Stimulated activated CD4-positive, alpha-beta T cell treated with anti-CD3 and anti-CD28 coated beads, Interleukin-2, amount 100 ng/mL, for 24 hours (primary cell): ENCODE measurements at places on chromosomes 2 and 18.
A peak's percentile ranks its signal among the peaks of the same experiment; 100 is the strongest.

GRCh38 chr2:168552450-168552856, 96.4 kb downstream of the CERS6 start:
- no peak for DNase-seq

DNA sequence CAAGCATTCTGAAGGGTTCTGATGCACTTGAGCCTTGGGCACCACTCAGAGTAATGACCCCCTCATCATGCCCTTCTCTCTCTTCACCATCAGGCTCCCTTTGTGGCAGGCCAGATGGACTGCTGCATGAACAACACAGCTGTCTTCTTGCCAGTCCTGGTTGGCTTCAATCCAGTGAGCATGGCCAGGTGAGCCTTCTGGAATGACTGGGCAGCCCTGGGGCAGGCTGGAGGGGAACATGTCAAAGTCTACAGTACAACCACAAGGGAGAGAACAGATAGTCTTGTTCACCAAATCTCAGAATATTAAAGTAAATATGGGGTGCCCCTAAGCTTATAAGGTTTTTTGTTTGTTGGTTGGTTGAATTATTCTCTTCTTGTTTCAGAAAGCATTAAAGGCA, 4.4 kb downstream of the GCKR start:
- DNase-seq, result no peak

- peak; percentile 17 for DNase-seq
Measured at GRCh38 chr2:151638191-151638933, 95.9 kb downstream of the NEB start.

DNA sequence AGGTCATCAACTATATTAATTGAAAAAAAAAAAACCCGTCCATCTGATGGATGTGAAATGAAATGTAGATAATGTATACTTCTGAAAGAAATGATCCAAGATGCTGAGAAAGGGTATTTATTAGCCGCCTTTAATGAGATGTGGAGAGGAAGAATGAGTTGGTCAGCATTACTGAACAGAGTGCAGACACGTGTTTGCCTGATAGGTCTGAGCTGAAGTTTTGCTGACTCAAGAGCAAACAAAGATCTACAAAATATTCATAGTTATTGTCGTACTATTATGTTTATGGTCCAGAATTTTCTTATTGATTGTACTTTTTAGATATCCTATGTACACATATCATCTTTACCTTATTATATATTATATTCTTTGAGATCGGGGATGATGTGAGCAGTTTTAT, 235.3 kb downstream of the RDH14 start:
- DNase-seq, result no peak

- no peak for DNase-seq
Measured at GRCh38 chr2:229009816-229010215, 261.3 kb downstream of the PID1 start.

DNA sequence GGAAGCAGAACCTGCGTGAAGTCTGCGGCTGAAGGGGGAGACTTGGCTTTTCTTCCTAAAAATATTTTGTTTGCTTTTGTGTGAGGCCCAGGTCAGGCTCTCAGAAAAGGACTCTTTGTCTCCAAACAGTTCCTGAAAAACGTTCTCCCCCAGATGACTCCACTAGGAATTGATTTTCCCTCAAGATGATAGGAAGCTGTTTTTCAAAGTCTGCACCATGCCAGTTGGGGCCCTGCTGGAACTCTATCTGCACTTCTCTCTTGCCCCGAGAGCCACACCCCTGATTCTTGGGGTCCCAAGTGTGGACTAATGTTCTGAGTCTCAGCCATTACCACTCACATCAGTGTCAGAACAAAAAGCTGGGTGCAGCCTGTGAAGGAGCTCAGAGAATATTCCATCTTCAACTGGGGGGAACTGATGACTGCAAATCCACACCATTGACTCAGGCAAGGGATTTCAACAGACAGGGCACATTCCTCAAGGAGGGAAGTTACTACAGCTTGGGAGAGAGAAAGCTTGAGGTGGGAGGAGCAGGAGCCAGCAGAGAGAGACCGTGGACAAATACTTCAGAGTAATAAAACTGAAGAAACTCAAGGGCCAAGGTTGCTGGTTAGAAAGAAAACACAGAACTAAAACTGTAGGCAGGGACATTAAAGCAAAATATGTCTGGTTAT, 768.3 kb downstream of the RNF144A start:
- DNase-seq, result no peak

GRCh38 chr18:79905993-79906392, 45.5 kb downstream of the SLC66A2 start:
- no peak for DNase-seq

GRCh38 chr18:72726201-72726600, 141.6 kb downstream of the NETO1 start:
- no peak for DNase-seq

DNA sequence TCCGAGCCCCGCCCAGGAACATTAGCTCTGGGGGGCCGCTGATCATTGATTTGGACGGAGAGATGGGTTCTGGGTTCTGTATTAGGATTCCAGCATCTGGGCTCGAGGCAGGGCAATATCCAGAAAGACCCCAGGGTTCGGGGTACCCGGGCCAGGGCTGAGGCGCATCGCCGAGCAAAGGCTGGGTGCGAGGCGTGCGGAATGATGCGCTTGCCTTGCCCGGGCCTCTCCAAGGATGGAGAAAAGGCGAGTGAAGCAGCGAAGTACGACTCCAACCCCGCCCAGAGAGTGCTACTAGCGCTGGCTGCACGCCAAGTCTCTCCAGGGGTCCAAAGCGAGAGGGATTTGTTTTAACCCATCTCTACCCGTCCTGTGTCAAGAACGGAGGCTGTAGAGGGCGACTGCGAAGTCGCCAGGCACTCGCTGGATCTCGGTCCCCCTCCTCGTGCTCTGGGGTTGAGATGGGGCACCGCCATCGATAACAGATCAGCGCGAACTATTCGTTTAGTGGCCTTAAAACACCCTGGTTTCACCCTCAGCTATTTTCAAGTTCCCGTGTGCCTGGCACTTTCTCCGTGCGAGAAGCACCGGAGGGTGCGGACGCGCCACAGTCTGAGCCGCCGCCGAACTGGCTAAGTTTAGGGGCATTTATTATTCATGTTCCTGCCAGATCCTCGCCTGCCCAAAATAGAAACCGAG, 1.9 kb downstream of the ADCYAP1 start:
- DNase-seq, result no peak

DNA sequence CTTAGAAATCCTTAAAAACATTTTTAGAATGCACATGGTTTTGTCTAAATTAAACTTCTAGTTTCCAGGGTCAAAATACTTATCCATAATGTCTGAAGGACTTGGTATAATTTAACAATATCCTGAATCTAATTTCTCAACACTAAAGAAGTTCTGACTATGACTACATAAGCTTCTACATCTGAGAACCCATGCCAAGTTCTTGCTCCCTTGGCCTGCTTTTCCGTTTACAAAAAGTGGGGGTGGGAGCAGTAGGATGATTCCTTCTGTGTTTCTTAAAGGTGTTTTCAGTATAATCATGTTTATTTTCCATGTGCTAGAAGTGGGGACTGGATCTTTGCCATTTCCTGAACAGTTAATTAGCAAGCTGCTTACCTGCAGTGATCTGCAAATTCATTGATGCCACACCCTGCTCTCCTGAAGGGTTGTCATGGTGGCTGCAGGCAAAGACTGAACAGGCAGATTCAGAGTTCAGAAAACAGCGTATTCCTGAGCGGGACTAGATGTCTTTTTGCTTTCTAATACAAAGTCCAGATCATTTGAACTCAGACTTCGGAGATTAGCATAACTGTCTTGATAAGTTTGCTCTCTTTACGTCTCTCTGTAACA, 36.2 kb downstream of the ADNP2 start:
- DNase-seq, result no peak

GRCh38 chr2:194718881-194719280, 938.1 kb upstream of the SLC39A10 start:
- no peak for DNase-seq

GRCh38 chr2:45833968-45834344, 182.5 kb downstream of the PRKCE start:
- no peak for DNase-seq

DNA sequence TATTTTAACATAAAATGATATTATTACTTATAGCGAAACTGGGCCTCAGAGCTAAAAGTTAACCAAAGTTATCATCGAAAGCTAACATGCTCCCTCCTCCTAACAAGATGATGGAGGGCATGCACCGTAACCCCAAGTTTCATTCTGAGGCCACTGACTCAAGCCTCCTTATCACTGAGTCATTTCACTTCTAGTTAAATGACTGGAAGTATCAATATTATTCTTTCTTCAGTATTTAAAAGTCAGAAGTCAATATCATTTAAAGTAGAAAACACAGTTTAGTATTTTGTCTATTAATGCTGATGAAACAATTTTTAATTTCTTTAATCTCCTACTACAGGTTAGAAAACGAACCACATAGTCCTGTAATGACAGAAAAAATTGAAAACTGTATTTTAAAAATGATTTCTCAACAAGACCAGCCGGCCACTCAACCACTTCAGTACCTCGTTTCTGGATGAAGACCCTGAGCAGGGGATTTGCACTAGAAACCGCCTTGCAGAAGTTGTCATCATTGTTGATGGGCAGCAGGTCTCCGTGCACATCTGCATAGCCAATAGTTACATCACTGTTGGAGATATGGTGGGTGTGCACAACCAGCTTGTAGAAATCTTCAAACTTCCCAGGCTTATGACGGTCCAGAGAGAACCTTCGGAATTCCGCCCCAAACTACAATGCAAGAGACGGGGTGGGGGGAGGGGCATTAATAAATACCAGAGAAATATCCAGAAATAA, 44.9 kb downstream of the PARD6G start:
- DNase-seq, result peak; percentile 38

DNA sequence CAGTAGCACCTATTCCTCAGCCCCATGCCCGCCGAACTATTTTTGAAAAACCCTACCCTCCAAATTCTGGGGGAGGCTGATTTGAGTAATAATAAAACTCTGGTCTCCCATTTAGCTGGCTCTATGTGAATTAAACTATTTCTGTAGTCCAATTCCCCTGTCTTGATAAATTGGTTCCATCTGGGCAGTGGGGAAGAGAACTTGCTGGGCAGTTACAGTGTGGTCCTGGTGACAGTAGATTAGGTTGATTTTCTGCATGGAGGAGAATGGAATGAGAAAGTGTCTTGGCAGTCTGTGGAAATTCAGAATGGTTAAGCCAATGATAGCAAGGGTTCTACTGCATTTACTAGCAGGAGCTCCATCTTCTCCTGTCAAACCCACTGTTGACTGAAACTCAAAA, 95.0 kb downstream of the SPP2 start:
- DNase-seq, result no peak

GRCh38 chr2:43021791-43022509, 204.5 kb downstream of the ZFP36L2 start:
- no peak for DNase-seq

- DNase-seq, result no peak
Measured at GRCh38 chr2:189574793-189575475, 5.7 kb downstream of the SLC40A1 start.

GRCh38 chr2:175445281-175445680, 263.8 kb upstream of the ATP5MC3 start:
- DNase-seq, result no peak

DNA sequence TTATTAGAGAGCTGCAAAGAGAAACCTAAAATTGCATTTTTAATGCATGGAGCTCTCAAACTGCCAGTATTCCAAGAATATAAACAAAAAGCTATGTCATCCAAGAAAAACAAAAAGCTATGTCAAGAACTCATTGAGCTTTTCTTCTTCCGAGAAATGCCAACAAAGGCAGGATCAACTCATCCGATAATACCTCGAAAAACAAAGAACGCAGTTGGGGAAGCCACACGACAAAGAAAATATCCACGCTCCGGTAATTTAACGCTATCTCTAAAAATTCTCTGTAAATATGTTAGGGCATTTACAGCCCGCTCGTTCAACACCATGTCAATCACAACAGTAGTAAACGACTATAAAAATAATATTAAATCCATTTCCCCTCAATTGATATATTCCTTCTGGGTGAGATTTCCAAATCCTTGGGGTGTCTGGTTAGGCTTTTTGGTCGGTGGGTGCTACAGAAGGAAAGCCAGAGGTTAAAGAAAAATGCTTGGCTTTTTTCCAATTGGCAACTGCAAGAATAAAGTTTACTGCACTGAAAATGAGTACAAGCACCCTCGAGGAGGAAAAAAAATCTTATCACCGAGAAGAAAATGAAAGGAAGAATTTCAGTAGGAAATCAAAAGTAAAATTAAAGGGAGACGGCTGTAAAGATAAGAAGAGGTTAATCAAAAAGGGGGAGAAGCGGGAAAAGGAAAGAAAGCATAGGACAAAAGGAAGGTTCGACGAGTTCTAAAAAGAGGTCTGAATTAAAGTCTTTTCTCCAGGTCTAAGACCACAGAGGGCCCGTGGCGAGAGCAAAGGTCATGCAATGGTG, 856 bp downstream of the TIA1 start:
- DNase-seq, result no peak

DNA sequence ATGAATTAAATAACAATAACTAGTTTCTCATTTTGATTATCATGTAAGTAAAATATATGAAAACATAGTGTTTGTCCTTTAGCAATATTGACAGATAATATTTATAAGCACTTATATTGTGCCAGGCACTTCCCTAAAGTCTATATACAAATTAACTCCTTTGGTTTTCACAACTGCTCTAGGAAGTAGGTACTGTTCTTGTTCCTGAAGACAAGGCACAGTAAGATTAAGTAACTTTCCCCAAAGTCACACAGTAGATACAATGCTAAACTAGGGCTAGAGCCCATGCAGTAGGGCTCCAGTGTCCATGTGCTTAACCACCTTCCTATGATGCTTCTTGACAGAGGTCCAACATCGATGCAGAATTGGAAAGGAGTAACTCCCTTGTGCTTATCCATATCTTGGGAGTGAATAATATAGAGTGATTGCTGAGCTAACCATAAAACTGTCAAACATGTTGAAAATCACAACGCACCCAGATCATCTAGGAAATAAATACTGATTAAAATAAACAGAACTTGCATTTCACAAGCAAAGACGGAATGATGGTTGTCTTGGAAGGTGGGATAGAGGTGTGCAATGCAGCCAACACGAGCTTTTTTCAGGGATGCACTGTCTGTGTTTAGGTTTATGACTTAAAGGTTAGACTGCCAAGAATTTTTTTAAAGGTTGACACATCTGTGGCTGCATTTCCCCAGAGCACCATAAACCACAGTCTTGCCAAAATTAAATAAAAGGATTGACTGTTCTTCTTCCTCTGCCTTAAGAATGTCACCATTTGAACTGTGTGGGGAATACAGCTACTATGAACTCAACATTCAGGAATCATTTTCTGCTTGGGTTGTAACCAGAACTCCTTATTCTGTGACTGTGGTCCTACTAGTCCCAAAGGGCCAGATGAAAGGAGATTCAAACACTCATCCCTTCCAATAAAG, 80.8 kb downstream of the ANKRD44 start:
- DNase-seq, result no peak

DNA sequence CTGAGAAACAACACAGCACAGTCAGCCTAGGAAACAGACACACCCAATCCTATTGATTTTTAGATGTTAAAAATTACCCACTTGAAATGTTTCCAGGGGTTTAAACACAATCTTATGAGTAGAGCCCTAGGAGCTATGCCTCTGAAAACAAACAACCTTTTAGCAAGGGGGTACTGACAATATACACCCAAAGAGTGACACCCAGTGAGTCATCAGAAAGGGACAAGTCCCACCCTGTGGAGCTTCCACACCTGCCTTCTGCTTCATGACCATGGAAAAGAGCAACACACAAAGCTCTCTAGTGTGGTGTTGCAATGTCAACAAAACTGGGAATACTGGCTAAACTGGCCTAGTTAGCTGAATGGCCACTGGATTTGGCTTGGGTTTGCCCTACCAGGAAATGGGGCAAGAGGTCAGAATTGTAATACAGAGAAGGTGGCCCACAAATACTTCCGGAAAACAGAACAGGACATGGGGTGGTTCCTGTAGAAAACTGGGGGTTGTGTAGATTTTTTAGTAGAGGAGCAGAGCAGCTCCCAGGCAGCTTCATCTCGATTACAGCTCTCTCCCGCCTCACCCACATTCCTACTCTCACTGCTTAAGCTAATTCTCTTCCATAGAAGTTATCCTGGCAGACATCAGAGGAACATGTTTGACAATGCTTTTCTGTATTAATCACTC, 98.2 kb downstream of the GAREM1 start:
- no peak for DNase-seq
